Putamen (tissue), 1 donor: ENCODE measurements at places on chromosomes 2 and 18.

- no peak for DNase-seq
These were observed 12.3 kb upstream of the POLI start for GRCh38 chr18:54257015-54257414.

DNA sequence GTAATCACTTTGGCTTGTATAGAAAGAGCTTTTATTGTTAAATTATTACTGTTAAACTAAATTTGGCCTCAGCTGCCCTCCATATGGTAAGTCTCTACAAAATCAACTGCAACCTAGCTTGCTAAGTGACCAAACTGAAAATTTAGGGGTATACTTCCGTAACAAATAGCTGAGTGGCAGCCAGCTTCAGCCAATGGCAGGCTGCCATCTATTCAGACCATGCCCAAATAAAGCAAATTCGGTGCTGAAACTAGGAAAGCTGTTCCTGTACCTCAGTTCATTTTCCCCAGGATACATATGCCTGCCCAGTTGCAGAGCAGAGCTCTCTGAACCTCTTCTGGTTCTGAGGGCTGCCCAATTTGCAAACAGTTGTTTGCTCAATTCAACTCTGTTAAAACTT is 94.8 kb downstream of the EML6 start:
- DNase-seq: no peak

- no peak for DNase-seq
These were observed 41.6 kb downstream of the CRACDL start for GRCh38 chr2:98894331-98895000.

DNA sequence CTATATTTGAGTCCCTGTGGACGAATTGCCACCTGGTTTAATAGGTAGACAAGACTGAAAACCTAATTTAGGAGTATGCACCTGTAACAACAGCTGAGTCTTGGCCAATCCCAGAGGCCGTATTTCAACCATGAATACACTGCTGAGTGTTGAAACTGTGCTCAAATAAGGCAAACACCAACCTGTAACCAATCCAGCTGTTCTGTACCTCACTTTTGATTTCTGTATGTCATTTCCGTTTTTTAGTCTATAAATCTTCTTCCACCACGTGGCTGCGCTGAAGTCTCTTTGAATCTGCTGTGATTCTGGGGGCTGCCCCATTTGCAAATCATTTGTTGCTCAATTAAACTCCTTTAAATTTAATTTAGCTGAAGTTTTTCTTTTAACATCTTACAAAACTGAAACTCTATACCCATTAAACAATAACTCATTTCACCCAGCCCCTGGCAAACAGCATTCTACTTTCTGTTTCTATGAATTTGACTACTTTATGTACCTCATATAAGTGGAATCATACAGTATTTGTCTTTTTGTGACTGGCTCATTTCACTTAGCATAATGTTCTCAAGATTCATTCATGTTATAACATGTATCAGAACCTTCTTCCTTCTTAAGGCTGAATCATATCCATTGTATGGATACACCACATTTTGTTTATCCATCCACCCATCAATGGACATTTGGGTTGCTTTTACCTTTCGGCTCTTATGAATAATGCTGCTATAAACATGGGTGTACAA is 7.5 kb upstream of the YPEL5 start:
- no peak for DNase-seq

DNA sequence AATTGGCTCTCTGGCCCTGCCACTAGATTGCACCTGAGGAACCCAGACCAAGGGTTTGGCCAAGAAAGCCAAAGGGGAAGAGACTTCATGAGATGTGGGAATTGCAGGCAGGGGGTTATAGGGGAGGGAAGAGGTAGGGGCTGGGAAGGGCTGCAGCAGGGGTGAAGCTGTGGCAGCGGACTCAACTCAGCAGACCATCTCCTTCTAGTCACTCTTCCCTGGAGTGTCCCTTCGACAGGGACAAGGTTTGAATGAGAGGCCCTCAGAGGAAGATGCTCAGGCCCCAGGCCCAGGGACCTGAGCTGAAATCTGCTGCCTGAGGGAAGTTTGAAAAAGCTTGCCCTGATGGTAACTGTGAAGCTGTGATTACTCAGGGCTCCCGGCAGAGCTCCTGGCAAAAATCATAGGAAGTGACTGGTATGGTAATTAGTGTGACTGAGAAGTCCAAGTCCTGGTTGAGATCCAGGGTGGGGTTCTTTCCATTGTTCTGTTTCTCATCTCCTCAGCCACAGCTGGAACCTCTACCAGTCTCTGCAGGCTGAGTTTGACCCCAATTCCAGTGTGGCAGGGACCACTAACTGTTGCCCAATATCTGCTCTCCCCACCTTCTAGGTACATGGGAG is 300.9 kb downstream of the CYP26B1 start:
- no peak for DNase-seq

DNA sequence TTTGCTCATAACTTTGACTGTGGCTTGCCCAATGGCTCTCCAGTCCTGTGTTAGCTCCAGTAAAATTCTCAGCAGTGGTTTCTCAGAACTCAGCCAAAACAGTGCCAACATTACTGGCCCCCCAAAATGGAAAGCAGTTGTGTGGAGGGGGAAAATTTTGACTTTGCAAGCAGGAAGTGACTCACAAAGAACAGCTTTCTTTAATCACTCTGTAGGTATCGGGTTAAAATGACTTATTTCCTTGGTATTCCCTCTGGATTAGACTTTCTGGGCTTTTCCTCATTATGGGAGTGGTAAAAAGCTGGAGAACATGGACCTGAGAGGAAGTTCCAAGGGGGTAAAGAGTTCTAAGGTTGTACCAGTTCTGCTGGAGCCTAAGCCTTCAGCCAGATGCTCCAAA is 175.7 kb upstream of the RND3 start:
- no peak for DNase-seq

GRCh38 chr2:105443617-105444598 is 45.1 kb upstream of the FHL2 start:
- DNase-seq: no peak

DNA sequence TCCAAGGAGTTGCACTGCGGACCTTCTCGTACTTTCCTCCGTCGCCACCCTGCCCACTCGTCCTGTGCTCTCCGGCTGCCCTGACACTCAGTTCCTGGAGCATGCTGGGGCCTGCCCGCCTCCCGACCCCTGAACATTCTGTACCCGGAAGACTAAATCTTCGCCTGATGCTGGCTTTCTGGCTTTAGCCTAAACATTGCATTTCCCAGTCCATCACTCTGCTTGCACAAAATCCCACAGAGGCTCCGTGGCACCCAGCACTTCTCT is 550 bp upstream of the SFXN5 start:
- no peak for DNase-seq

DNA sequence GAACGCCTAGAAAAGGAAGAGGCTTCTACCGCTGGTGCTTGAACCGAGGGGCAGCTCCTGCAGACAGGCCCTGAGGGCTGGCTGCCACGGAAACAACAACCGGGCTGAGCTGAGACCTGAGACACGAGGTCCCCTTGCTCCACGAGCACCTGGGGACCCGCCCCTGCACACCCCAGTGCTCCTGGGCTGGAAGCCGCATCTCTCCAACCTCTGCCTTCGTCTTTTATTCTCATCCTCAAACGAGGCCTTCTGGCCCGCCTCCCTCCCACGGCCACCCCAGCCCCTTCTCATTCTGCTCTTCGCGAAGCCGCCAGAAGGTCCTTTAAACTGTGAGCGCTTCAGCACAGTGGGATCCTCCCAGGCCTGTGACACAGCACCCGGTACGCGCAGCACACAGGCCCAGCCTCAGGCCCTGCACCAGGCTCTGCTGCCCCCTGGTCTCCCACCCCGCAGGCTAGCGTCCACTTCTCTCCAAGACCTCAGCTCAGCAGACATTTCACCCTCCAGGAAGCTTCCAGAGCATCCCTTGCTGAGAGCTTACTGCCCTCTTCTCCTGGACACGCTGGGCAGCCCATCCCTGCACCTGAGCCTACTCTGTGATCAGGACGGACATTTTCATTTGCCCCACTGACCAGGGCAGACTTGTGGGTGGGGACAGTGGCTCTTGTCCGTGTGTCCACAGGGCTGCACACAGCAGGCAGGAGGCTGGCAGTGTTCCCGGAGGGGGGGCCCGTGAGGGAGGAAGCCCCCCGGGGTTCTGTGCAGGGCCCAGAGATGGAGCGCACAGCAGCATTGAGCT is 149.7 kb downstream of the PXDN start:
- no peak for DNase-seq

DNA sequence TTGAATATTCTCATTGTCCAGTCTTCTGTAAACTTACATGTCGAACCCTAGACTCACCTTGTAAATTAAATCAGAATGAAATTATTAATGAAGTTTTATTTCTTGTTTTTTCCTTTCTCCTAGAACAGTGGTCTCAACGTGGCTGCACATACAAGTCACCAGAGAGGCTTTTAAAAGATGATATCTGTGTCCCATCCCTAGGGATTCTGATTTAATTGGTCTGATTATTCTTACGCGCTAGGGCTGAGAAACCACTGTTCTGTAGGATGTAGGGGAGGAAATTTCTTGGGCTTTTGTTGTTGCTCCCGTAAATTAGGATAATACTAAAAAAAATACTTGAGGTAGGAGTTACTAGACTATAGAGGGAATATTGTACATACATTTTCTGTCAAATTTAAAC is 32.1 kb downstream of the PPM1B start:
- no peak for DNase-seq

DNA sequence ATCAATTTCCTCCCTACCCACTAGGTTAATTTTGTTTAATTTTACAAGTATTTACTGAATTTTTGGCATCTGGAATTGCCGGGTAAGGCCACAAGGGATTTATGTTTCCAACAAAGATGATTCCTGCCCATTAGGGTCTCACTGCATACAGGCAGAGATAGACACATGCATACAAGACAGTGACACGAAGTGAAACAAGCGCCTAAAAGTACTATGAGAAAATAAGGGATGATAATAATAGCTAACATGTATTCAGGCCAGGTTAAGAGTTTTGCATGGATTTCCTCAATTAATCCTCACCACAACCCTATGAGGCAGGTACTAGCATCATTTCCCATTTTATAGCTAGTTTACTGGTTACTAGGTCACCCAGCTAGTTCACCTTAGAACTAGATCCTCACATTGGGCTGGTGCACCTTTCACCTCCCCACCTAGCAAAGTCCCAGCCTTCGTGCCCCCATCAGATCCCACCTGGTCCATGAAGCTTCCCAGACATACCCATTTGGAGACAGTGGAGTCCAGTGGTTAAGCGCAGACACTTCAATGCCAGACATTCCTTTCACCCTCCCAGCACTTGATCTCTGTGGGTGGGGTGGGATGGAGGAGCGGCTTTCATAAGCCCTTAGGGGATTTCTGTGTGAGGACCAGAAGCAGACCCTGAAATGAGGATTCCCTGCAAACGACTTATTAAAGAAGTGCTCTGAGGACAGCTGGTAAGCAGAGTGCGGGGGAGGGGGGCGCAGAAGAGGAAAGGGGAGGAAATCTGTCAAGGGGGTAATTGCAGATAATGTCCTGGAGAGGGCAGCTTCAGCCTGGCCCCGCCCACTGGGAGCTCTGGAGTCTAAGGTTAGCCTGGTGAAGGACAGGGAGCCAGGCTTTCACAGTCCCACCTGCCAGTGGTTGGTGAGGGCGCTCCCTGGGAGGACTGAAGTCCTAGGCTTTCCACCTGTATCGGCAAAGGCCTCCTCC is 5.8 kb upstream of the DGUOK start:
- DNase-seq: no peak

GRCh38 chr2:2747797-2748301 is 416.8 kb upstream of the MYT1L start:
- no peak for DNase-seq

GRCh38 chr18:47512726-47513435 is 261.4 kb upstream of the SKOR2 start:
- DNase-seq: no peak

DNA sequence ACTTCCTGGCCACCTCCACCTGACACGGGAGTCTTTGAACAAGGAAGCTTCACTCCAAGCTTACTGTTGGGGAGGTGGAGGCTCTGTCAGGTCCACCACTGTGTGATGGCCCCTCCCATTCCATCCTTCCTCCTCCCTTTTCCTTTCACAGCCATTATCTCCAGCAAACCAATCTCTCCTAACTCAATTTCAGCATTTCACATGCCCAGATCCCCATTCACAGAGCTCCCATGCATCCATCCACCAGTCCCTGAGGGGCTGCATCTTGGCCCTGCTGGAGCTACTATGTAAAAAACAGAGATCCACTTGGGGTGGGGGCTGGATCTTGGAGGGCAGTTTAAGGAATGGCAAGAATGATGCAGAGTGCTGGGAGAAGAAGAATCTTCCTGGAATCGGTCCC is 129.0 kb upstream of the COPS8 start:
- no peak for DNase-seq

- DNase-seq: no peak
These were observed 1029.9 kb upstream of the ACVR2A start for GRCh38 chr2:146814971-146815370.

DNA sequence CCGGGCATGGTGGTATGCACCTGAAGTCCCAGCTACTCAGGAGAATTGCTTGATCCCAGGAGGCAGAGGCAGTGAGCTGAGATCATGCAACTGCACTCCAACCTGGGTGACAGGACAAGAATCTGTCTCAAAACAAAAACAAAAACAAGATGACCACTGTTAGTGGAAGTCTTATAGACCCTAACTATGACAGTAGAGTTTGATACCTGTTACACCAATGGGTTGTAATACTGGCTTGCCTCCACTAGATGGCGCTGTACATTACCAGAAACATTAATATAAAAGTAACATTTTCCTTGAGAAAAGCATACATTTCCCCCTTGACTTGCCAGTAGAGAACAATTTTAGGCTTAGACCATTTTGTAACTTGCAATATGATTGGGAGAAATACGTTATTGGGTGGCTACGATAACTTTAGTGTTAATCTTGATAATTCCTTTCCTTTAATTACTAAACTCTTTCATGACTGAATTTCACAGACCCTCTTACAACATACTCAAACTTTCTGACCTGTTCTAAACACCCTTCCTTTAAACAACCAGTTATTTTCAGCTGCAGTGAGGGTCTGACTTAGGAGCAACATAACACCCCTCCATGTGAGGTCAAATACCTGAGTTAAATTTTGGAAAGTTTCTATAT is 19.5 kb downstream of the SLC25A52 start:
- DNase-seq: no peak

- no peak for DNase-seq
These were observed 78.2 kb upstream of the CHRNA1 start for GRCh38 chr2:174842496-174842895.

DNA sequence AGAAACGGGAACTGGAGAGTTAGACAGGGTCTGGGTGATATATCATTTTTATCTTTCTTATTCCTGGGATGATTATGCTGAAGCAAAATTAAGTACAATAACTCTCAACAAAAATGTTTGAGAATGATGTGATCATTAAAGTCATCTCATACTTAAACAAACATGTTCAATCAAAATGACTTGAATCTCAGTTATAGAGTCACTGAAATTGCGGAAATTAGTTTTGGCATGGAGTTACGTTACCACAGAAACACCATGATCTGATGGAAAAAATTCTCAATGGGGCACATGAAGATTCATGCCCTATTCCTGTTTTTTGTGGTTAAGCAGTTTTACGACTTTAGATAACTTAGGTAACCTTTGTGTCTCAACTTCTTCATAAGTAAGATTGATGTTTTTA is 757.7 kb downstream of the EPHA4 start:
- DNase-seq: no peak
